ENCODE measurements at places on chromosomes 5 and 9. TPM values are rescaled to one million over a fixed set of nuclear protein-coding genes. Genes with fewer than 3 reads are reported as not detected.
A peak's percentile ranks its signal among the peaks of the same experiment; 100 is the strongest.

The MEIKIN gene
- 1.0 TPM for total RNA-seq

GRCh38 chr5:178323541-178323865 is 90.9 kb upstream of the PHYKPL start:
- no peak for DNase-seq

GRCh38 chr5:172530878-172531703 is 76.8 kb upstream of the SH3PXD2B start:
- DNase-seq: peak; percentile 59

DNA sequence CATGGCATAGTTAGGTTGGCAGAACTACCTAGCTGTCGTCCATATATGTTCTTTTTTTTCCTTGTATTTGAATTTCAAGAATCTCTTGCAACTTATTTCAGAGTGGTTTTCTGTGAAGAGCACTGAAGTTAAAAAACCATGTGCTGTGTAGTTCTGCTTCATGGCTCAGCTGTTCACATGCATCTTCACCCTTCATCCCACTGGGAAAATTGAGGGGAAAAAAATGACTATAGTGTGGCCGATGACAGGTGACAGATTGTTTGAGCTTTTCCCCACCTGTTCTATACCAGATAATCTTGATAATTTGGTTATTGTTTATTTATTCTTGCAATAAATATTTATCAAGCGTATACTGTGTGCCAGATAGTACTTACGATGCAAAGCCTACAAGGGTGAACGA is 77.8 kb downstream of the AOPEP start:
- no peak for DNase-seq

DNA sequence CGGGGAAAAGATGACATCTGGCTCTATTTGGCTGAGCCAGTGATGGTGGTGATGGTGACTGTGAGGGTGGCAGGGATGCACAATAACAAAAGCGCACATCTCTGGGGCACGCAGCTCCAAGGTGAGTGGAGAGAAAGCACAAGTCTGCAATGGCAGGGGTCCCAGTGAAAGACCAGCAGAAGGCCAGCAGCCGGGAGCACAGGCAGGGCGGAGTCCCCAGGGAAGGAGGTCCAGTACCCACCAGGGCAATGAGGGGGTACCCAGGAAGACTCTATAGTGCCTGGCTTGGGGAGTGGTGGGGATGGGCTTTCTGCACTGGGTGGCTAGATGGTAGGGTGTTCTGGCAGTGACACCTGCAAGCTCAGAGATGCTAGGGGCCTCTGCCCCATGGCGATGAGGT is 69.4 kb downstream of the AK8 start:
- peak; percentile 71 for DNase-seq

The PSMB7 gene
- 114 TPM for total RNA-seq

The GRXCR2 gene
- not detected for total RNA-seq

DNA sequence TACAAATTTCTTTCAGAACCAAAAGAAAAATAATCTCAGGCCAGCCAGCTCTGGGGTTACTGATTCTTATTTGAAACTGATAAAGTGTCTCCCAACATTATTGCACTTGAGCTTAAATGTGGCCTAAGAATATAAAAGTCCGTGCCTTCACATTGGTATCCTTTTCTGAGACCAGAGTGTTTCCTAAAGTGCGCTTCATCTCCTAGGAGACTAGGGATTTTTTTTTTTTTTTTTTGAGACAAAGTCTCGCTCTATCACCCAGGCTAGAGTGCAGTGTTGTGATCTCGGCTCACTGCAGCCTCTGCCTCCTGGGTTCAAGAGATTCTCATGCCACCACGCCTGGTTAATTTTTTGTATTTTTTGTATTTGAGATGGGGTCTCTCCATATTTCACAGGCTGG is 23.6 kb upstream of the KCNIP1 start:
- no peak for DNase-seq

The NME5 gene
- total RNA-seq: 0.71 TPM

The TMC1 gene
- 0.48 TPM for total RNA-seq

GRCh38 chr5:13234-13633 is 78.7 kb upstream of the PLEKHG4B start:
- no peak for DNase-seq

The PCDH1 gene
- 43.8 TPM for total RNA-seq

DNA sequence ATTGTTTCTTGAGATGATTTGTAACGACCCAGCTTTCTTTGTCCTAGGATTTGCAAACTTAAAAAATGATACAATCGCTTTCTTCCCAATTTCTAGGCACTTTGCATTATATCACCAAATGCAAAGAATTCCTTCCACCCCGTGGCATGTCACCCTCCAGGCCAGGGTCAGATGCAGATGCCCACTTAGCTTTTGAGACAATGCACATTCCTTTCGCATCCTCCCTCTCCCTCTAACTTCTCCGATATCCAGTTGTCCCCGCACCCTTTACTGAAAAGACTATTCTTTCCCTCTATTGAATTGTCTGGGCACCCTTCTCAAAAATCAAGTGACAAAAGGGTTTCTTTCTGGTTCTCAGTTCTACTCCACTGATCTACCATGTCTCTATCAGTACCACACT is 17.3 kb downstream of the RNF130 start:
- DNase-seq: no peak

DNA sequence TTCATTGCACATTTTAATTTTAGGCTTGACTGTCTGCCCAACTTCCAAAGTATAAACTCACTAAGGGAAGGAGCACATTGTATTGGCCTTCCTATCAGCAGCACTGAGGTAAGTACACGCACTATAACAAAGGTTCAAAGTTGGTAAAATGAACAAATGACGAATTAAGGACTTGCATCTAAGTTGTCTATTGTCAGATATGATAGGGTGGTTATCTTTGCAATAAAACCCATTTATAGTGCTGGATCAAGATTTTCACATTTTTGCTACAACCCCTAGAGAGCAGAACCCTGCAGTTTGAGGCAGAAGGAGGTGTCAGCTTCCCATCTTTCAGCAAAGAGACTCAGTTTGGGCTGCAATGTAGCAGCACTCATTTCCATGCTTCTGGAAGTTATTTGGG is 5.1 kb downstream of the HOMER1 start:
- no peak for DNase-seq
